Activated CD8-positive, alpha-beta memory T cell treated with anti-CD3 and anti-CD28 coated beads for 1 hour (primary cell): ENCODE measurements at places on chromosomes 1 and 21.

DNA sequence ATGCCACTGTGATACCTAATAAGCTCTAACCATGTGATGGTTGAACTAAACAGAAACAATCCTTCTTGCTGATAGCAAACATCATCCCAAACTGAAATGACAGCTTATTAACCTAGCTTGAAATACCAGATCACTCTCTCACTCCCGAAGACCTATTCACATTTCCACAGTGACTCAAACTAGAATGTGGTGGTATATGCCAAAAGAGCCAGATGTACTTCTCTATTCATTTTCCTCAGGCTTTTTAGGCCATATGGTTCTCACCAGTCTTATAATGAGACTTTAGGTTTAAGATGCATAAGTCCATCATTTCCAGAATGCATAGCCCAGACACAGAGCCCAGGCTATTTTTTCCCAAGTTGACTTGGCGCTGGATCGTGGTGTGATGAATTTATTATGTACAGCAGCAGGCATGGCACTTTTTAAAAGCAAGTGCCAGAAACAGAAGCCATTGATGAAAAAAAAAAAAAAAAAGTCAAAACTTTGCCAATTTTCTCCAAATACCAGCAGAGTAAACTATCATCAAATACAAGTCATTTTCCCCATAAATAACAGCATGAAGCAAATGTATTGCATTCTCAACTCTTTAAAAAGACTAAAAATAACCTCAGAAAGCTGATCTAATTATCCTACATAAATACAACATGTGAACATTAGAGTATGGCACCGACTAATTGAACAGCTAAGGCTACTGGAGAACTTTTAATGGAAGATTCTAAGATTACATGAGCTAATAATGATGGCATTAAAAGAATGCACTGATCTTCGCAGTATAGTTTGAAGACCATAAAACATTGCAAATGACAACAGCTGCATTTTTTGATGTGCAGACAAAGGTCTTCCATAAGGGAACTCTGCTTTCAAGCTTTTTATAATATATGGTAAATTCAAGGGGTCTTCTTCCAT lies 365.4 kb downstream of the LRRIQ3 start:
- no peak for DNase-seq

DNA sequence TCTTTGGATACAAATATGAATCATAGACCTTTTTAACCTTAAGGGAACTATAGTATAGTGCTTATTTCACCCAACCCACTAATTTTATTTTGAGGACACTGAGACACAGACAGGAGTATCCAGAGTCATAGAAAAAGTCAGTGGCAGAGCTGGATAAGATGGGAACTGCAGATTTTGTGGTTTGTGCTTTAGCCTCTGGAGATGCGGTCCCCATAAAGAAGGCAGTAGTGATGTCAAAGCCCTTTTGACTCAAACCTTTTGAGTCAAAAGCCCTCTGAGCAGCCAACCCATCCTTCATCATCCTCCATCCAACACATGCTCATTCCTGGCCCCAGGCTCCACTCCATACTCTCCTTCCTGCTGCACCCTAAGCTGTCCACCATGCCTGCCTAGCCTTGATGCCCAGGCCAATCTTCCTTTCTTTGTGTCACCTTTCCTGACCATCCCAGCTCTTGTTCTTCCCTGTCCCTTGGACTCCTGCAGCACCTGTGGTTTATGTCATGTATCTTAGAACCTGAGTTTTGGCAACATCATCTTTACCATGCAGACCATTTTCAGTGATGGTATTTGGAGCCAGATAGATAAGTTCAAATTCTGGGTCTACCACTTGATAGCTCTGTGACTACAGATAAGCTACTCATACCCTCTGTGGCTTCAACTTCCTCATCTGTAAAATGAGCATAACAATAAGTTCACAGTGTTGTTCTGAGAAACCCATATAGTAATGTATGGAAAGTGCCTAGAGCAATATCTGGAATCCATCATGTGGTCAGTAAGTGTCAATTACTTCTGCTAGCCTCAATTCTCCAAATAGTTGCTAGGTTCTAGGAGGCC lies 20.1 kb downstream of the SLAMF1 start:
- no peak for DNase-seq

- DNase-seq = no peak
Observed at GRCh38 chr1:230965535-230965934, 13.1 kb downstream of the TTC13 start.

DNA sequence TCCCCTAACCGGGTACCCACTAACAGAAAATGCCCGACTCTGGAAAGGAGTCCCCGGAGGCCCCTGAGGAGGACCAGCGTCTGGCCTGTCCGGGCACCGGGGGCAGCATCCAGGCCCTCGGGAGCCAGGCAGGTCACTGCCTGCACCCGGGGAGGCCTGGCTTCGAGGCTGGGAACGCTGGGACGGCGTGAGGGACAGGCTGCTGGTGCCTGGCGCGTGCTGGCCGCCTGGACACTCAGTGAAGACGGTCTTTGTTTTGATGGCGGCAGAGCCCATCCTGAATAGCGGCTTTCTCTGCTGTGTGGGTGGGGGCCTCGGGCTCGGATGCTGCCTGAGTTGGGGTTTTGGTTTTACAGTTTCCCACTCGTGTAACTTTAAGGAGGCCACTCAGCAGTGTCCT lies 37.6 kb downstream of the PRKCZ start:
- no peak for DNase-seq

- no peak for DNase-seq
Observed at GRCh38 chr1:181680332-181680731, 197.0 kb downstream of the CACNA1E start.

- DNase-seq = no peak
Observed at GRCh38 chr1:78304761-78305160, 186.0 kb upstream of the PTGFR start.

GRCh38 chr1:101360506-101360905 lies 123.7 kb downstream of the S1PR1 start:
- DNase-seq = no peak

GRCh38 chr1:184970691-184971161 lies 3.6 kb downstream of the NIBAN1 start:
- no peak for DNase-seq

DNA sequence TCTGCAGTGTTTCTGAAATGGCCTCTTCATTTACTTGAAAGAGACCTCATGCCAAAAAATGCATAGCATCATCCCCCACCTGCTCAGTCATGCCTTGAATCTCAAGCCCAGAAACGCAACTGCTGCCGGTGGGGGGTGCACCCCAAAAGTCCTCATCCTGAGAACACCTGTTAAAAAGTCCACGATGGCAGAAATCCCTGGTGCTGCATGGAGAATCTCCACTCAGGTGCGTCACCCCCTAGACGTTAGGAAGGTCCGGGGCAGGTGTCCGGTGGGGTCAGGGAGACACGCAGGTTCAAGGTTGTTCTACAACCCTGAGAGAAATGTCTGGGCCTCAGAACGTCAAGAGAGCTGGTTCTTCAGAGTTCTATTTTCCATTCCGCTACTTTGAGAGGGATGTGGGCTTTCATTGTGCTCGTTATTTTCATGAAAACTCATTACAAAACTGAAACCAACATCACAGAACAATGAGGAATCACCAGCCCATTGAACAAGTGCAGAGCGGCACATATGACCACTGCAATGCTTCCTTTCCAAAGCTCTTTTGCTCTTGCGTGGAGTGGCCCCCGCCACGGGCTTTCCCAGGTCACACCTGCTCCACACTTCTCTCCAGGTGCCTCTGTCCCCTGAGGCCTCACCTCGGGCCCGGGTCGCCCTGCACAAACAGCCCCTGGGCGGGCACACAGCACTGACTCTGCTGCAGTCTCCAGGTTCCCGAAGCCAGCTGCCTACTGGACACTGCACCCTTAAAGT lies 201.9 kb downstream of the TOMM20 start:
- DNase-seq = no peak

DNA sequence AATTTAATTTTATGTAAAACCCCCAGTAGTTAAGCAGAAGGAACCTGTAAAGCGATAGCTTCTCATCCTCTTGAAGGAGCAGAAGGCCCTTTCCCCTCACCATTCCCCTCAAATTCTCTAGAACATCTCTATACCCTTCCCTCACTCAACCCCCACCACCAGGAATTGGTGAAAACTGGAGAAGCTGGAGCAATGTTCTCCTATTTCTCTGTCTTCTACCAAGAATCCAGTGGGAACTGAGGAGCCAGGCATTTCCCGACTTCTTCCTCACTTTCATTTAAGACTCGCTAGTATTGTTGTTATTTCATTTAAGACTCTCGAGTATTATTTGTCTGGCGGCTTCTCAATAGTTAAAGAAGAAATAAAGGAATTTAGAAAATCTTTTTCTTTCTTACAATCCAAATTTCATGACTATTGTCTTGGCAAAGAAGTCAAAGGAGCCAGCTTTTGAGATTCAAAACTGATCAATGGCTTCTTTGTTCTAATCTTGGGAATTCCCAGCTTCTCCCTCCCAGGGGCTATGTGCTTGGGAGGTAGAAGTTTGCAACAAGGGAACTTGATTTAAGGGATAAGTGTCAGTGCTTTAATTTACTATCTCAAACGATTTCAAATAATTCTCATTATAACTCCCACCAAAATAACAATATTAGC lies 253.3 kb upstream of the ADGRL2 start:
- DNase-seq = no peak

- no peak for DNase-seq
Observed at GRCh38 chr1:119001181-119002027, 13.3 kb upstream of the TBX15 start.

DNA sequence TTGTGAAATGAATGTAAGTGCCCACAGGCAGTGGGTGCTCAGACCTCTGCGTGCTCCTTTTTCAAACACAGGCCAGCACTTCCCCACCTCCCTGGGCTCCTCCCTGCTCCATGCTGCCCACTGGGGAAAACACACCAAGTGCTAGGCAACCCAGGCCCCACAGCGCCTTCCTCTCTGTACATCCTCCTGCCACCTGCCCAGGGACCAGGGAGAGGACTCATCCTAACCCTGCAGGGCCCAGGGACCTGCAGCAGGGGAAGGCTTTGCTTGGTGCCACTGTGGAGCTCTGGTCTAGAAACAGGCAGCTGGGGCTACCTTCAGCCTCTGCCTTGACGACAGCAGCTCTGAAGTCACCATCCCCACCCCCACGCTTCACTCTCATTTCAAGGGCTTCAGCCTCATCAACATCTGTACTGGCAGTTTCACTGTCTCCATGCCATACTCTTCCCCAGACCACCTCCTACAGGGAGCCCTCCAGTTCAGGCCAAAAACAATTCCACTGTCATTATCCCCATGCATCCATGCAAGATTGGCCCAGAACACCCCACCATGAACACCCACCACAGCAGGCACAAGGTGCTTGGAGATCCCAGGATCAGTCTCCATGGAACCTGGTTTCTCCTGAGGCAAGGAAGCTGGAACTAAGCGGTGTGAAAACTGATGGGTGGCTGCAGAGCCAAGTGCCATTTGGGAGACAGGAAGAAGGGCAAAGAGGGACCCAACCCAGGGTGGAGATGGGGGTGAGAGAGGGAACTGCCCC lies 1.1 kb downstream of the IGSF8 start:
- no peak for DNase-seq

DNA sequence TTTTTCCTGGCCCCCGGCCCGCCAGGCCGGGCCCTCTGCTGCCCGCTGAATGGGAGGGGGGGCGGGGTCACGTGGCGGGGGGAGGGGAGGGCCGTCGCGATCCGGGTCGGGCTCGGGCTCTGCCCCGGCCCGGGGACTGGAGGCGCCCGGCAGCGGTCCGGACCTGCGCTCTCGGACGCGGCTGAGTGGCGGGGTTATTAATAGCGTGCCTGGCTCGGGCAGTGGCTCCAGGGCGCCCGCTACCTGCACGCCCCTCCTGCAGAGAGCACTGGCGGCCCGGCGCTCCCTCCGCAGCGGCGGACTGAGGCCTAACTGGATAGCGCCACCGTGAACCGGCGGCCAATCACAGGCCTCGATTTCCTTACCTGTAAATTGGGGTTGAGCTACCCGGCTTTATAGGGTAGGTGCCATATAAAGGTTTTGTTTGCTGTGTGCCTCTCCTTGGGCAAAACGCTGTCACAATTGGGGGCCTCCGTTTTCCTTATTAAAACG lies 28.1 kb downstream of the AHDC1 start:
- no peak for DNase-seq

DNA sequence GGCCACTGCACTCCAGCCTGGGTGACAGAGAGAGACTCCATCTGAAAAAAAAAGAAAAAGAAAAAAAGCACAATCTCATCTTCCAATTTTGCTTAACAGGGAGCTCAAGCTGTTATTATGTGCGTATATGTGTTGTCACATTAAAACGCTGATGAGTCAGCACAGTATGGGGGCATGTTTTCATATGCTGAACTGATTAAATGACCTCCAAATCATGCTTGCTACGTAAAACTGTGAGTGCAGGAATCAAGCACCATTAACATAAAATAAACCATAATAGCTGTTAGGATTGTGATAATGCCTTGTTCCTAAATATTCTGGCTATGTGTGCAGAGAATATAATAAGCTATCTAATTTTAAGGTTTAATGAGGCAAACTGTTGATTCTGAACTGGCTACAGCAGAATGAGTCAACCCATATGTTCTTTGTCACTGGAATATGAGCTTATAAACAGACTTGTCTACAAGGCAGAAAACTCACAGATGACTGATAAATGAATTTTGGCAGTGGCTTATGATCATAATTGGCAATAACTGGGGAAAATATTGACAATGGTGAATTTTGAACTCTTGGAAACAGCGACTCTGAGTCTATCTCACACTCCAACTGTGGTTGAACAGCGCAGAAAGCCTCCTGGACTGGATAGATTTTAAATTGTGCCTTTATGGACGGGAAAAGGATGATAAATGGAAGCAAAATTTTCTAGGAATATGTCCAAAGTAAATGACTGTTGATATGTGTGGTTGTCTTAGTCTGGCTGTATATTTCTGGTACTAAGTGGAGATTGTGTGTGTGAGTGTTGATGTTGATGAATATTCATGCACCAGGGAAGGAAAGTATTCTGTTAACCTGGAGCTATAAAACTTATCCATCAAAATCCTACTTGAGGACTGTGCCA lies 75.5 kb downstream of the VCAM1 start:
- DNase-seq = no peak

- DNase-seq = no peak
Observed at GRCh38 chr1:192812420-192813209, 3.8 kb downstream of the RGS2 start.

DNA sequence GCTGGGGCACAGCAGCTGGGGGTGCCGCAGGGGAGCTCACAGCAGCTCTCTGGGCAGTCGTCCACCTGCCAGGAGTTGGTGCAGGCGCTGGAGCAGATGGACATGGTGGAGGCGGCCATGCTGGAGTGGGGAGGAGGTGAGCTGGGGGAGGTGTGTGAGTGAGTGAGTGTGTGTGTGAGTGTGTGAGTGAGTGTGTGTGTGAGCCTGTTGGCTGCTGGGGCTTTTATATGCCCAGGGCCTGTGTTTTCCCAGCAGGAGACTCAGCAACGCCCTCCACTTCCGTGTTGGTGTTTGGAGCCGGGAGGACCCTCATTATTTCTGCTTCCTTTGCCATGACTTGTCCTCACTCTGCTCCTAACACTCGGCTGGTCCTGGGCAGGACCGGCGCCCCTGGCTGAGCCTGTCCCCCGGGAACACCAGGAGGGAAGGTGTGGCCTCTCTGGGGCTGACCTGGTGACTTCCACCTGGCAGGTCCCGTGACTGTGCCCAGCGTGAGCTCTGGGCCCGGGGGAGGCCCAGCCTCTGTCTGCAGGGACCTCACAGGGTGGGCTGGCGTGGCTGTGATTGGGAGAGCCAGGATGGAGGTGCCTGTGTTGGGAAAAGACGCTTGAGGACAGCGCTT lies at the start of gene KRTAP10-2:
Gene KRTAP10-2 (minus strand): TSS at position 166 of the 622 bp plus-strand sequence. CDS start 47 bp downstream, at position 119.
- no peak for DNase-seq
